ENCODE measurements at places on chromosomes 5 and 9.

DNA sequence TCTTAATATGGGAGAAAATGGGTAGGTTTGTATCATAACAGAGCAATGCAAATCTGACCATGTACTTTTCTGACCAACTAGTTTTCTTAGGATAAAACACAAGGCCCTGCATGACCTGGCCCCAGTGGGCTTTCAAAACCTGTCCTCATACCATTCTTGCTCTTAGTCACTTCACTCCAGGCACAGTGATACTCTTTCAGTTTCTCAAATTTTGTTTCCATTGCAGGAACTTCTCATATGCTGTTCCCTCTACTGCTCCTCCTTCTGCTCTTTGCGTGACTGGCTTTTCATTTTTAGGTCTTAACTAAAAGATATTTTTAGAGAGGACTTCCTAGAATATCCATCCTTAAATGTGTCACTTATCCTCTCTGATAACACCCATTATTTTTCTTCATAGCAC, 112.4 kb downstream of the INIP start:
- no peak for DNase-seq

- no peak for DNase-seq
These were observed 900 bp downstream of the RGS7BP start for GRCh38 chr5:64506567-64507263.

DNA sequence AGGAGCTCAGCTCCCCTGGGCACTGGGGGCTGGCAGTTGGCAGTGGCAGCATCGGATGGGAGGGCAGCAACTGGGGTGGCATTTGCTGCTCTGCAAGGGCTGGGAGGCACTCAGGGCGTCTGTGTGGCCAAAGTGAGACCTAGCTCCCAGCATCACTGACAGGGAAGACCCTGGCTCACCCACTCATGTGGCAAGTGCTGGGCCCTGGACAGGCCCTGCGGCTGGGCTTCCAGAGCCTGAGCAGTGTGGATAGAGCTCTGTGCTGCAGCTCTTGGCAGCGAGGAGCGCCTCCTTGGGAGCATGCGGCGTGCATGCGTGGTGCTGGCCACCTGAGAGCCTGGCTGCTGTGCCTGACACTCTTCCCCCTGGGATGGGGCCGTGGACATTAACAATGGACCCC, 10.2 kb downstream of the CEP72 start:
- no peak for DNase-seq

DNA sequence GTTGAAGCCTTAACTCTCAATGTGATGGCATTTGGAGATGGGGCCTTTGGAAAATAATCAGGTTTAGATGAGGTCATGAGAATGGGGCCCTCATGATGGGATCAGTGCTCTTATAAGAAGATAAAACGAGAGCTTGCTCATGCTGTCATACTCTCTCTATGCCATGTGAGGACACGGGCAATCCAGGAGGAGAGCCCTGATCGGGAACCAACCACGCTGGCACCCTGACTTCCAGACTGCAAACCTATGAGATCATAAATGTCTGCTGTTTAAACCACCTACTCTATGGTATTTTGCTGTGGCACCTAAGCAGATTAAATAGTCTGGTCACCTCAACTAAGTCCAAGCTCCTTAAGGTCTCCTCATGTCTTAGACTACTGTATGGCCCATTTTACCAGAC, 10.0 kb downstream of the HMGCS1 start:
- DNase-seq, result no peak

- no peak for DNase-seq
These were observed 519 bp downstream of the ZER1 start for GRCh38 chr9:128771094-128771721.

DNA sequence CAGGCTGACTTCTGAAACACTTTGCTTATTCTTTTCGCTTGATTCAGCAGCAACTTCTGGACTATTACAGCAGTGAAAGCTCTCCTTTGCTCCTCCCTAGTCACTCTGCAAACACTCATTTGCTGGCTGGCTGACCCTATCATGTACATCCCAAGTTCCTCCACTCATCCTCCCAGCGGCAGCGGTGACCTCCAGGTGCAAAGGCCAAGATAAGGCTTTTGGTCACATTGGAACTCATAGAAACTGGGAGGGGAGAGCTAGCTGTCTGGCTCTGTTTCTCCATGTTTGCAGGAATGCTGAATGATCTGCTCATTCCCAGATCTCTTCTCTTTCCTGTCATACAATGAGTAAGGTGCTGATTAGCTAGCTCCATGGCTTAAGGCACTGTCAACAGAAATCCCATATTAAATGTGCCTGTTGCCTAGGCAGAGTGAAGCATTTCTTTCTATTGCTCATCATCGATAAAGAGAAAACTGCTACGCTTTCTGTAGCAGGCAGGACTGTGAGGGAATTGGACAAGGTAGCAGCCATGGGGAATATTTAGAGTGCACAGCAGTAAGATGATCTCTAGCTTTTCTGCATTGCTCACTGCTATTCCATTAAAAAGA, 250.5 kb upstream of the PDE4D start:
- no peak for DNase-seq

DNA sequence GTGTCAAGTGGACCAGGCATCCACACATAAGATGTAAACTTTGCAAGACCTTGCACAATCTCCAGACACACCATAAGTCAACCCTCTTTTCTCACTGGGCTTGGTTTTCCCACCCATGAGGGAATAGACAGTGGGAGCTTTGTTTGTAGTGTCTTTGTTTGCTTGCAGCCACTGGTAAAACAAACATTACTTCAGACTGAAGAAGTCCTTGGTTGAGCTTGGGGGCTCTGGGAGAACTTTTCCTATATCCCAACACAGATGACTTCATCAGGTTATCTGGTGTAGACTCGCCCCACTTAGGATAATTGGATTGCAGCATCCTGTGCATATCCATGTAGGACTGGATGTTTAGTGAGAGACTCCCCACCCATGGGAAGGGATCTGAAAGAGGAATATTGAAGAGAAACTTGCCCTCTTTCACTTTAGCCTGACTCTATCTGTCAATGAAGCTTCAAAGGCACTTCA, 11.5 kb upstream of the ADGRV1 start:
- DNase-seq, result no peak

DNA sequence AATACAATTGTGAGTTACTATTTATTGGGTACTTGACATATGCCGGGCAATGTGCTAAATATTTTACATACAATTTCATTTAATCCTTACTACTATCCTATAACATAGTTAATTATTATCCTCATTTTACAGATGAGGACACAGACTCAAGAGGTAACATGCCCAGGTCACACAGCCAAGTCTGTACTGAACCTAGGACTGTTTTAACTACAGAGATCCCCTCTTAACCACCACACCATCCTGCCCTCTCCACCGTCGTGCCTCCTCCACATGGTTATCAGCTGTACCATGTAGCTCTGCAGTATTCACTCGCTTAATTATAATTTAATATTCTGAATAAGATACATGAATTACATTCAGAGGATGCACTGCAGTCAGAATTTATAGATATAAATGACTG, 5.3 kb downstream of the RAB14 start:
- no peak for DNase-seq

DNA sequence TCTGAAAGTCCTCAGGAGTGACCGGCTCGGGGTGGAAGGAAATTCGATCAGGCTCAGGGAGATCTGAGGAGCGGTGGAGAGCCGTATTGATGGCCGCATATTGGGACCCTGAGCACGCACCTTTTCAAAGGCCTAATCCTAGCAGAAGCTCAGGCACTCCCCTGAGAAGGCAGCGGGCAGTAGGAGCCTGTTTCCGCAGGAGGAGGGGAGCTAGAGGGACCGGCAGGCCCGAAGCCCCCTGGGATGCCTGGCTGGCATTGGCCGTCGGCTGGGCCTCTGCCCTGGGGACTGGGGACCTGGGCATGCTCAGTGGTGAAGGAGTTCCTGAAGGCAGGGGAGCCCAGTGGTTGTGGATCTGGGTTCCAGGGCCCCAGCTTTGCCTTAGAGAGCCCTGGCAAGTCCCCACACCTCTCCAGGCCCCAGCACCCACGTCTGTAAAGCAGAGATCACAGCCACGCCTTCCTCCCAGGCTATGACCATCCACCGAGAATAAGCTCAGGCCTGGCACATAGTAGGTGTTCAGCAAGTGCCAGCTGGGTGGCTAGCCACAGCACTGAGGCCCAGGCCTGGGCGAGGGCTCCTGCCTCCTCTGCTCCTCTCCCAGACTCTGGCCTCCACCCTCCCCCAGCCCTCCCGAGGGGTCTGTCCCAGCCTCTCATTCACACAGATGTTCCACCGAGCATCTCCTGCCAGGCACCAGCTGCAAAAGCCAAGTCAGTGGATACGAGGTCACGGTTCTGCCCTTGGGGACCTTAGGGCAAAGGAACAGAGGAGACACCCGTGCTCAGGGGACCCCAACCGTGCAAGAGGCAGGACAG, 17.2 kb upstream of the QRFP start:
- DNase-seq, result no peak

DNA sequence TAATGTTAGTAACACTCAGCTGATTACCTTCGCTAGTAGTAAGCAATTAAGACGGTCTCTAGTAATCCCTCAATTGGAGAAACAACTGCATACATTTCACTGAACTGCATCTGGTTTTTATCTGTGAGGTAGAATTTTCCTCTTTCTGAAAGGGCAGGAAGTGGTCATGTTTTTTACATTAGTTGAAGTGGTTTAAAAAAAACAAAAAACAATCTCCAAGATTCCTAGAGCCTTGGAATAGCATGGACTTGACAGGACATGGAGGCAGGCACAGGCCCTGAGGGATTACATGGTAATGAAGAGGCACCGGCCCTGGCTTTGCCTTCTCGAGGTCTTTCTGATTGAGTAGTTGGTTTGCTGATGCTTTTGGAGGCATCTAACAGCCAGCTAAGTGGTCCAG, 25.8 kb downstream of the THBS4 start:
- no peak for DNase-seq

- no peak for DNase-seq
These were observed 37.9 kb downstream of the LNPEP start for GRCh38 chr5:96973532-96974401.

- no peak for DNase-seq
These were observed 255.9 kb downstream of the FAM114A2 start for GRCh38 chr5:153782589-153783361.

DNA sequence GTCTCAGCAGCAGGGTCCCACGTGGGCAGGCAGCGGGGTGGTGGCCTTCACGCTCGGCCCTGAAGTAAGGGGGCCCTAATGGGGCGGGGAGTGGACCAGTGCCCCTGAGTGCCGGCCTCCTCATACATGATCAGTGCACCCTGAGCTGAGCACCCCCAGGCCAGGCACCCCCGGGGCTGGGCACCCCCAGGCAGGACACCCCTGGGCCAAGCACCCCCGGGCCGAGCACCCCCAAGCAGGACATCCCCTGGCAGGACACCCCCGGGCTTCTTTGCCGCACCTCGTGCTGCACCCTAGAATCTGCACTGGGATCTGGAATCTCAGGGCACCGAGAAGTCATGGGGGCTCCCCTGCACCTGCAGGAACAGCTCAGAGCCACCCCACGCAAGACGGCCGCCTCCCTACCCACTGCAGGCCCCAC, 51.4 kb downstream of the EXD3 start:
- no peak for DNase-seq

- DNase-seq, result no peak
These were observed 335 bp downstream of the GALNT12 start for GRCh38 chr9:98807814-98808195.

DNA sequence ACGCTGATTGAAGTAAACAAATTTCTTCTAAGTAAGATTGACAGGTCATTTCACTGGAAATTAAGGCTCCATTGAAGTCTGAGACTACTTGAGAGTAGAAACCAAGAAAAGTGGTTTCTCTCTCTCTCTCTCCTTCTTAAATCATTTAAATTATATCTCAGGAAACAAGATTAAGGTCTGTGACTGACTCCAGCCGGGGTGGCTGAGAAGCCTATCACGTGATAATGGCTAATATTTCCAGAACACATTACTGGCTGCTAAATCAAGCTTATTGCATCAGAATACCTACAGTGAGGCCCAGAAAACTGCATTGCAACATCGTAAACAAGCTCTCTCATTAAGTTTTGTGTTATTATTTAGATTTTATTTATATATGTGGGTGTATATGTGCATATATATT, 88.4 kb downstream of the PTCD2 start:
- DNase-seq, result no peak

- no peak for DNase-seq
These were observed 19.6 kb downstream of the SLC24A2 start for GRCh38 chr9:19769213-19769612.

DNA sequence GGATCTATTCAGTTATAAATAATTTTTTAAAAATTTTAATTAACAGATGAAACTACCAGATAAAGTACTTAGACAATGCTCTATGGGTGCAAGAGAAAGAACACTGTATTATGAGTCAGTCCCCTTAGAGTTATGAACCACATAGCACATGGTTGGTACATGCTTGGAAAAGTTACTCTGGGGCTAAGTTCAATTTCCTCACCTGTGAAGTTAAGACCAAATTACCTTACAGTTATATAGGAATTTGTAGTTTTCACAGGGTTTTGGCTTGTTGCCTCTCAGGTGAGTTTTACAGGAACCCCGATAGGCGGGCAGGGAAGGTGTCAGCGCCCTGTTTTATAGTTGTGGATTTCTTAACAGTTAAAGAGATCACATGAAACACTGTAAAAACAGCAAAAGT, 1.2 kb downstream of the PANK3 start:
- no peak for DNase-seq

DNA sequence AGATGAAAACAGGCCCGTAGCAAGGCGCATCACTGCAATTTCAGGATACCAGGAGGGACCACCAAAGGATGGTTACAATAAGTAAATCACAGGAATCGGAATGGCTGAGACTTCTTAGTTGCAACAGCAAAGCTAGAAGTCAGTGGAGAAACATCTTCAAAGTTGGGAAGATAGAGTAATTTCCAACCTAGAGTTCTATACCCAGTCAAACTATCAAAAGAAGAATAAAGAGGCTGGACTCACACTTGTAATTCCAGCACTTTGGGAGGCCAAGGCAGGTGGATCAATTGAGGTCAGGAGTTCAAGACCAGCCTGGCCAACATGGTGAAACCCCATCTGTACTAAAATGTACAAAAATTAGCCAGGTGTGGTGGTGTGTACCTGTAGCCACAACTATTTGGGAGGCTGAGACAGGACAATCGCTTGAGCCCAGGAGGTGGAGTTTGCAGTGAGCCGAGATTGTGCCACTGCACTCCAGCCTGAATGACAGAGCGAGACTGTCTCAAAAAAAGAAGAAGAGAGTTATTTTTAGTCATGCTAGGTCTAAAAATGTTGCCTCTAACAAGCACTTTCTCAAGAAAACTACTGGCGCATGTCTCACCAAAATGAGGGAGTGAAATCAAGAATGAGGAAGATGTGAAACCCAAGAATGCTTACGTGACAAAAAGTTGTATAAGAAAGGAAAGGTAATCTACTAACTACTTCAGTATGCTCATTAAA, 267.7 kb downstream of the DENND1A start:
- no peak for DNase-seq

GRCh38 chr5:127839496-127840197, 136.5 kb downstream of the CCDC192 start:
- DNase-seq, result no peak

- no peak for DNase-seq
These were observed 8.4 kb downstream of the RACK1 start for GRCh38 chr5:181235323-181235688.

- no peak for DNase-seq
These were observed 75.0 kb upstream of the SAP30L start for GRCh38 chr5:154370813-154371212.

DNA sequence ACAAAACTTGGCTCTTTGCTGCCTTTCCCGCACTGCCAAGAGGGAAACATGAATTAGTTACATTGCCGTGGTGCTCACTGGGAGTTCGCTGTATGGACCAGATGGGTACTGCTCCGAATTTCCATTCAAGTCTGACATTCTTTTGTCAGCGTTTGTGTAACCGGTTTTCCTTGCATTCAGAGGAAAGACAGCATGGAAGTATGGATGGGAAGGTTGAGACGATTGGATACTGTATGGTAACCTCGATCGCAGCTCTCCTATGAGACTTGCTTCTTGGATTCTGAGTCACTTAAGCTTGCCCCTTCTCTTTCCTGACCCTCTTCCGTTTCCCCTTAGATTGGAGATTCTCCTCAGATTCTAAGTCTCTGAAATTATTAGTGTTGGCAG, 625 bp upstream of the UBLCP1 start:
- DNase-seq, result no peak

Data from stimulated activated CD8-positive, alpha-beta memory T cell treated with anti-CD3 and anti-CD28 coated beads, Interleukin-2, amount 100 ng/mL, for 1 hour (primary cell).